Heart right ventricle (tissue), 16 donors: ENCODE measurements at places on chromosomes 7 and 10. TPM values are rescaled to one million over a fixed set of nuclear protein-coding genes. Genes with fewer than 3 reads are reported as not detected.

Gene PNPLA8
- total RNA-seq: 37.4 TPM

Gene NUTM2B
- 0.64 TPM for total RNA-seq

DNA sequence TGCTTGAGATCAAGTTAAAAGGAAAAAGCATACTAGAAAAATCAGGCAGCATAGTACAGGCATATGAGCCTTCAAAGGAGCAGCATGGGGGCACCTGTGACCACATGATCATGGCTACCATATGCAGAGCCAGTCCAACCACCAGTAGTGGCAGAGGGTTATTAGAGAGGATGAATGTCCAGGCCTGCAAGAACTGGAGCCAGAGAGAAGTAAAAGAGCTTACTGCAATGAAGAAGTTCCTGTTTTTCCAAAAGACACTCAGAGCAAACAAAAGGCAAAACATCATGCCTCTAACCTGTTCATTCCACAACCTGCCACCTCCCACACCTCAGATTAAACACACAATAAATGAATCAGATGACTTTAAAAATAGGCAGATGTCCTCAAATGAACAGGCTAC is 99.6 kb upstream of the NAMPT start:
- no peak for DNase-seq

Gene FGL2
- 12.1 TPM for total RNA-seq

DNA sequence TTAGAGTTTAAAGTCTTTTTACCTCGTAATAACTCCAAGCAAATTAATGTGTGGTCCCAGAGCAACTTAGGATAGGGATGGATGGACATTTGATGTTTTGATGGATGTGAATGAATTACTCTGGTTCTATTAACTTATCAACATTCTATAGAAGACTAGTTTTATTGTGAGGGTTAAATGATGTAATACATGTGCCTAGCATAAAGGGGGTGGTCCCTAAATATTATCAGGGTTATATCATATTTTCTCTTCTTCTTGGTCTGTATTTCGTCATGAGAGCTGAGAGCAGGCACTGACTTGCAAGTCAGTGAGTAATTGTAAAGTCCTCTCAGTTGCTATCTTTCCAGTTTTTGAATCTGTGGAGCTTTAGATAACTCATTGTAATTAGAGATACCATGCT is 219.3 kb downstream of the GATA3 start:
- DNase-seq: no peak

DNA sequence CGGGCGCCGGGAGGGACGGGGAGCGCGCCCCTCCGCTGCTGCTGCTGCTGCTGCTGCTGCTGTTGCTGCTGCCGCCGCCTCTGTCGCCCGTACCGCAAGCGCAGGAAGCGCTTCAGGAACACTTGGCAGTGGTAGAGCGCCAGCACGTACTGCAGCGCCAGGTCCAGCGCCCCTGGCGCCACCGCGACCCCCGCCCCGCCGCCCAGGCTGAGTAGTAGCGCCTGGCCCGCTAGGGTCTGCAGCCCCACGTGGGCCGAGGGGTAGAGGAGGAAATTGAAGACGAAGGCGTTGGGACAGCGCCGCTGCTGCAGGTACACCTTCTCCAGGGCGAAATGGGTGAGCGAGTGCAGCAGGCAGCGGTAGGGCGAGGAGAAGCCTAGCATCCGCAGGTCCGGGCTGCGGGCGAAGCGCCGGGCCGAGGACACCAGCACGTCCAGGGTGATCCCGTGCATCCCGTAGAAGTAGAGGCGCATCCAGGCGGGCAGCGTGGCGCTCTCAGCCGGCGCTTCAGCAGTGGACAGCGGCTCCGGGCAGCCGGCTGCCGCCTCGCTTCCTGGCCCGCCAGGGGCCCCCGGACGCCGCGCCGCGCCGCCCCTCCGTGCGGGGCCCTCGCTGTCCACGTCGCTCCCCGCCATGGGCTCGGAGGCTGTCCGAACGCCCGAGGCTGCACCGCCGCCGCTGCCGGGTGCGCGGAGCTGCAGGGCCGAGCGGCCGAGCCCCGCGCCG is at the start of gene TMEM229A:
Gene TMEM229A (minus strand): TSS at position 699 of the 726 bp plus-strand sequence. CDS start 64 bp downstream, at position 635.
- DNase-seq: peak; percentile 22

GRCh38 chr7:33806298-33807154 is 98.8 kb upstream of the BMPER start:
- peak; percentile 36 for DNase-seq

Gene MBL2
- total RNA-seq: not detected

Gene ADIRF
- total RNA-seq: 38.6 TPM

Gene PRKAR2B
- total RNA-seq: 25.4 TPM

- no peak for DNase-seq
Measured at GRCh38 chr7:40922316-40922670, 780.6 kb downstream of the INHBA start.

DNA sequence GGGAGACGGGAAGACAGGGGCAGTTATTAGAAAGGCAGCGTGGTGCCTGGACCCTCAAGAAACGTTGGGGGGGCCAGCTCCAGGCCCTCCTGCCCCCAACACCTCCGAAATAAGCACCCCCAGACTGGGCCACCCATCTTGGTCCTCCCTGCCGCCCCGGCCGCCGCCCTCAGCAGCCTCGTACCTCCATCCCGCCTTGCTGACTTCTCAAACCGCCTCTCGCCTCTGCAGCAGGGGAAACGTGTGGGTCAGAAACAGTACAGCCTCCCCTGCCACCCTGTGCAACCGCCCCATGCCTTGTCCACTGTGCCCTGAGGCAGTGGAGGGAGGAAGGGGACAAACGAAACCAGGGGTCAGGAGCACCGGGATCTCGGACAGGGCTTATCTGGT is 7.2 kb downstream of the GIGYF1 start:
- no peak for DNase-seq

GRCh38 chr7:11005202-11005601 is 31.5 kb downstream of the PHF14 start:
- no peak for DNase-seq

DNA sequence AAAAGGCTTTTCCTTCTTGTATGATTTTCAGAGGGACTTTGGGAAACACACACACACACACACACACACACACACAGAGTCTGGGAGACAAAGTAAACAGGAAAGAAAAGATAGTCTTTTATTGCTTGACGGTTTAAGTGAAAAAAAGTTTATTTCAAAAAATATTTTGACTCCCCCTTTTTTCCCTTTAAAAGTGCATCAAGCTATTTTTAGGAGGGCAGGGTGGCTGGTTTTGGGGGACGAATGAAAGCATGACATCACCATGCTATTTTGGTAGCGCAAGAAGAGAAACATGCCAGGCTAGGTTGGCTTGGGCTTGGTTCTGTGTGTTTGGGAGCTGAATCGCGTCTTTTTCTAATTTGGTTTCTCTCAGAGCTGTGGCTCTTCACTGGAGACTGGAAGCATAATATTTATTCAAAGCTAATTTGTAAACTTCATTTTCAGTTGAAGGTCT is 129.2 kb downstream of the BAMBI start:
- DNase-seq: no peak

Gene RPEL1
- not detected for total RNA-seq

Gene FAM25G
- total RNA-seq: not detected

- no peak for DNase-seq
Measured at GRCh38 chr7:37786741-37787569, 61.4 kb upstream of the NME8 start.

Gene PTF1A
- total RNA-seq: not detected

Gene PYROXD2
- total RNA-seq: 13.8 TPM

GRCh38 chr10:69960988-69961880 is 91.4 kb upstream of the MACROH2A2 start:
- no peak for DNase-seq

GRCh38 chr10:124001391-124002148 is 91.8 kb downstream of the CHST15 start:
- DNase-seq: no peak

Gene KCP
- 0.20 TPM for total RNA-seq

- DNase-seq: peak; percentile 75
Measured at GRCh38 chr10:70558871-70559810, 43.4 kb downstream of the PRF1 start.

Gene SPACDR
- total RNA-seq: 0.62 TPM

GRCh38 chr10:44011603-44011981 is 362.9 kb upstream of the ZNF32 start:
- no peak for DNase-seq

DNA sequence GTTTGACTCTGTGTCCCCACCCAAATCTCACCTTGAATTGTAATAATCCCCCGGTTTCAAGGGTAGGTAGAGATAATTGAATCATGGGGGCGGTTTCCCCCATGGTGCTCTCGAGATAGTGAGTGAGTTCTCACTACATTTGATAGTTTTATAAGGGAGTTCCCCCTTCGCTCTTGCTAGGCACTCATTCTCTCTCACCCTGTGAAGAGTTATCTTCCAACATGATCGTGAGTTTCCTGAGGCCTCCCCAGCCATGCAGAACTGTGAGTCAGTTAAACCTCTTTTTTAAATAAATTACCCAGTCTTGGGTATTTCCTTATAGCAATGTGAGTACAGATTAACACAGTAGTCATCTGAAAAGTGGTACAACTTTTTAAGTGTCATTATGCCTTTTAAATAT is 913.5 kb upstream of the LRRN3 start:
- no peak for DNase-seq

Gene GBX1
- total RNA-seq: 0.93 TPM

DNA sequence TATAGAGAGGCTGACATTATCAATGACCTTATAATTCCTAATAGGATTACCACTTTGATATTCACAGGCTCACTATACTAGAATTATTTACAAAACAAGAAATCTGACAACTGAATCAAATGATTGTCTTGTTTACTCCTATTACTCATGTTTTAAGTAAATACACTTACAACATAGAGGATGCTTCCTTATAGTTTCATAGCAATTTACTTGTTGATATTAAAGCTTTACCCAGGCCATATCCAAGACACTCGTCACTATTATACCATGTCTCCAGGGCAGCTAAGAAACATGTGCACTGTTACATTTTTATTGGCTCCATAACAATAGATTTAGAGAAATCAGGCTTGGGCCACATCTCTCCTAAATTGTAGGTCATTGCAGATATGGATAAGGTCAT is 276.9 kb downstream of the HGF start:
- no peak for DNase-seq

Gene CTAGE6
- not detected for total RNA-seq

Gene MYL10
- not detected for total RNA-seq
